ENCODE measurements at places on chromosomes 1 and 21.
A peak's percentile ranks its signal among the peaks of the same experiment; 100 is the strongest.

DNA sequence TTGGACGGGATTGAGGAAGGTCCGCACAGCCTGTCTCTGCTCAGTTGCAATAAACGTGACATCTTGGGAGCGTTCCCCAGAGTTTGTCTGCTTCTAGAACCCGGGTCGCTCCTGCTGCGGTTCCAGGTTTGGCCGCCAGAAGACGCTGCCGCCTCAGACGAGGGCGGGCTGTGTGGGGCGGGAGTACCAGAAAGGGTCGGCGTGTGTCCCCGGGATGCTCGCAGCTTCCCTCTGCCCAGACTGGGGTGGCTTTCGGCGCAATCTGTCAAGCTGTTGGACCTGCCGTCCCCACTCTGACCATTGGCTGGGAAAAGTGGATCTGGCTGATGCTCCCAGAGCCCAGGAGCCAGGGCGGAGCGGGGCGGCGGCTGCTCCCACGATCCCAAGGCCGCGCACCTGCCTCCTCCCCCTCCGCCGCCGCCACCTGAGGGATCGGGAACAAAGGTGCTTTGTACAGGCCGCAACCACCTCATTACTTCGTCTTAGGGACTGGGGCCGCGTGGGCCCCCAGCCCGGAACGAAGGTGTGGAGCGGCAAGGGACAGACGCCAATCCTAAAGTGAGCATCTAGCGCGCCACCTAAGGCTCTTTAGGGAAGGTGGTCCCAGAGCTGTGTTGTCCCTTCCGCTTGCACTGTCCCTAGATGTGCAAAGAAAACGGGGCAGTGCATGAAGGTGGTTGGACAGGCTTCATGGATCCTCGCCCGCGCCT lies 683 bp upstream of the EFNA4 start:
- peak; percentile 83 for DNase-seq

GRCh38 chr1:164880199-164880598 lies 321.2 kb downstream of the PBX1 start:
- no peak for DNase-seq

DNA sequence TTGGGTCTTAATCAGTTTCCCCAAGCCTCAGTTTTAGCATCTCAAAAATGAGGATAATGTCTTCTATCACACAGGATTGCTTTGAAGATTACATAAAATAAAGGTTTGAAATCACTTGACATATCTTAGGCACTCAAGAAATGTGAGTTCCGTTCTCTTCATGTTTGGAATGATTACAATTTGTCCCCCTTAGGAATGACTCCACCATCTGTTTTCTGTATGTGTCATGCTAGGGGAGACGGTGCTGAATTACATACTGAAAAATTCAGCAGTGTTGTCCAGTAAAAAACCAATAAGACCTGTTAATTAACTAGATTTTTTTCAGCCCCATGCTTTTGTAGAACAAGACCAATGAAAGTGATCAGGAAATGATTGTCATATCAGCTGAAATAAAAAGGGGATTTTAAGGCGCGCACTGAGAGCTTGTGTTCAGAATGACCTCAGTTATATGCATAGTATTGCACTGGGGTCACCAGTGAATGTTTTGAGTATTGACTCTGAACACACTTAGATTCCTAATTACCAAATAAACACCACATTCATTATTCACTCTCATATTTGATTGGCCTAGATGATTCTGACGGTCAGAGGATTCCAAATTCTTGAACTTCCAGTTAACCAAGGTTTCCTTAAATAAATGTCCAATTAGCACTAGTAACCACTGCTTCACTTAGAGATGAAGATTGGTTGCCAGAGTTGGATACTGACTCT lies 114.5 kb upstream of the KCNK2 start:
- DNase-seq = no peak

- no peak for DNase-seq
Measured at GRCh38 chr1:41712081-41712480, 206.6 kb downstream of the HIVEP3 start.

- no peak for DNase-seq
Measured at GRCh38 chr21:18191139-18191538, 53.5 kb upstream of the CHODL start.

- DNase-seq = no peak
Measured at GRCh38 chr1:66271904-66272254, 262.1 kb upstream of the SGIP1 start.

All from hepatocyte (in vitro differentiated cells).